Stimulated activated CD8-positive, alpha-beta memory T cell treated with anti-CD3 and anti-CD28 coated beads, Interleukin-4, amount 100 ng/mL, for 1 hour (primary cell): ENCODE measurements at places on chromosomes 2 and 18.

- DNase-seq = no peak
Measured at GRCh38 chr18:39591649-39592048, 2026.1 kb upstream of the CELF4 start.

DNA sequence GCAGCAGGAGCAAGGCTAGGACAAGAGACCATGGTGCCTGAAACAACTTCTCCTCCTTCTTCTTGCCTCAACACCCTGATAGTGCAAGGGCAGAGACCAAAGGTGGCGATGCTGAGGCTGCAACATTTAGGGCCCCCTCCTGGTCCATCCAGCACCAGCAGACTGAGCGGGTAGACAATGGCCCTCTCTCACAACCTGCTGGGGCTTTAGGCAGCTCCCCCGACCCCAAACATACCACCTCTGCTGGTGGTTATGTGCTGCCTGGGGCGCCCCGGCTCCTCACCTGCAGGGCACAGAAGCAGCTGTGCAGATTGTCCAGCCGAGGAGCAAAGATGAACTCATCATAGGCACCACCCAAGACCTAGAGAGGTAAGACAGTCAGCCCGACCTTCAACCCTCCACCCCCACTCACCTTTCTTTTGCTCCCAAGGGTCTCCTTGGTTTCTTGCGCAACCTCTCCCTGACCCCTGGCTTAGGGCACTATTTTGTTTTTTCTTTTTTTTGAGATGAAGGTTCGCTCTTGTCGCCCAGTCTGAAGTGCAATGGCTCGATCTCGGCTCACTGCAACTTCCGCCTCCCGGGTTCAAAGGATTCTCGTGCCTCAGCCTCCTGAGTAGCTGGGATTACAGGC lies 3.5 kb downstream of the DNPEP start:
- DNase-seq = no peak

GRCh38 chr2:128573116-128573515 lies 254.4 kb upstream of the HS6ST1 start:
- no peak for DNase-seq

GRCh38 chr2:96554293-96555145 lies 18.0 kb downstream of the ARID5A start:
- DNase-seq = no peak

DNA sequence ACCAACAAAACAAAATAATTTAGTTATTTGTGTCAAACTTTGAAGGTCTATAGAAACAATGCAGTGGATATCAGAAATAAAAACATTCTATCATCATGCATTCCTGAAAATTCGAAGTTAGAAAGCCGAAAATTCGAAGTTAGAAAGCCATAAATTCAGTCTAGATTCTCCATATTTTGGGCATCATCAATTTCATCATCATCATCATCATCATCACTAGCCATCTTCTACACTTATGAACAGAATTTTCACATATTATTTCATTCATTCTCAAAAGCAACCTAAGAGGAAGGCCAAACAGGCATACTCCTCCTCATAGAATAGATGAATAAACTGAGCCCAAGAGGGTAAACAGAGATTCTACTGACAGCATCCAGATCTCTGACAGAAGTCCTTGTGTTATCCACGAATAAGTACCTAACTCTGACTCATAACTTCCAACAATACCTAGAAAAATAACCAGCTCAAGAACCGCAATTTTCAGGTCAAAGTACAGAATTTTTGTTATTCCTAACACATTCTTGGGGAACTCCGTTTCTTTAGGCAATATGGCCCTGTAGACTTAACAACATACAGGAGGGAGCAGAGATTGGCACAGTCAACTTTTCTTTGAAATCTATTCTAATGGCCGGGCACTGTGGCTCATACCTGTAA lies 84.7 kb downstream of the TCF4 start:
- DNase-seq = no peak

GRCh38 chr2:62774555-62775366 lies 69.2 kb downstream of the EHBP1 start:
- no peak for DNase-seq

DNA sequence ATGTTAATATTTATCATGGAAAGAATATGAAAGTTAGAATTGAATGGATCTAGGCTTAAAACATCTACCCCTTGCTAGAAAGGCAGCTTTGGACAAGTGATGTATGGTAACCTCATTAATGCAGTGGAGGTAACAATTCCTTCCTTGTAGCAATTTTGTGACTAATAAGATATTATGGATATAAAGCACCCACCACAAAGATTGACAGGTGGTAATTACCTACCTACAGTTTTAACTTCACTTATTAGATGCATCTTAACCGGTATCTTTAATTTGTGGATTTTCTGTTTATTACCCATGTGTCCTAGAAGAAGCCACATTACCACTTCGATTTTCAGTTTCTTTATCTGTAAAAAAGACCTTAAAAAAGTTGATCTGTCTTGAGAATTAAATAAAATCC lies 367.0 kb downstream of the DSC3 start:
- no peak for DNase-seq

GRCh38 chr18:68406761-68407160 lies 308.1 kb downstream of the TMX3 start:
- no peak for DNase-seq

DNA sequence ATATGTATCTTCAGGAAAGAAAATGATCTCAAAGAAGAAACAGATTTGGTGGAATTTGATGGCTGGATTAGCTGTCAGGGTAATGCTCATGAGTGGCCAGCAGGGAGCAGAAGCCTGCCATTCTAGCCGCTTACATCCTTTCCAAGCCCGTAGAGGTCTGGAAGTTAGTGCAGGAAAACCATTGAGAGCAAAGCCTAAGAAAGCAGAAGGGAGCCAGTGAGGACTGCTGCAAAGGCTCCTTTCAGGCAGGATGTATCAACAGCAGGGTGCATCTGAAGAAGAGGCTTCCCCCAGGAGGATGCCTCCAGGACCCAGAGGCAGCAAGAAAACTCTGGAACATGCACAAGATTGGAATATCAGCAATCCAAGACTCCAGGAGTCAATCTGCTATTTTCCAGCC lies 22.9 kb upstream of the LBH start:
- DNase-seq = no peak

DNA sequence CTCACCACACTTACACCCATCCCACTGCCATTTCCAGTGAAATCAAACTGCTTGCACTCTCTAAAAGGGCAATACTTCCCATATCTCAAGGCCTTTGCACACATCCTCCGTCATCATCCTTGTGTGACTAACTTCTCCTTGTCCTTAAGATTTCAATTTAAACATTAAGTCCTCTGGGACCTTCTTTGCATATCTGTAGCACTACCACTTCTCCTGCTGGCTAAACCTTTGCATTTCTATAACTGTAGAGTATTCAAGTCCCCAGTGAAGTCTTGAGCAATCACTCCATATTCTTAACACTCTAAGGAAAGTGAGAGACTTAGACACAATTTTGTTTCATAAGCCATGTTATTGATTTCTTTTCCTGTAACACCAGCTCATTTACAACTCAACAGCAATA lies 136.8 kb upstream of the EPHA4 start:
- no peak for DNase-seq

DNA sequence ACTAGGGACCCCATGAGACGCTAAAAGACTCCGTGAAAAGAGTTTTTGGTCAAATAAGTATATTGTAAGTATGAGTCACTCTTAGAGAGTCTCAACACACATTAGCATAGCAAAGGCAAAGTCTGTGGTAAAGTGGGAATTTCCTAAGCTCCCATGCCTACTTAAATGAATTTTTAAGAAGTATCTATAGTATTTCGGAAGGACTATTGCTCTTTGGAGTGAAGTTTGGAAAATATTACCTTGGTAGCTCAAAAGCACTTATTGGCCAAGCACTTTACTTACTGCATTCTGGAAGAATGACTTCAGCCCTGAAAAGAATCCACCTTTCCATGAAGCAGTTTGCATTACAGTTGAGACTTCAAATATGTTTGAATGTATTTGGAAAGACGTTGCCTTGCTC lies 57.1 kb downstream of the CAVIN2 start:
- no peak for DNase-seq
